Vagina (tissue), 2 donors: ENCODE measurements at places on chromosomes 7 and 10. TPM values are rescaled to one million over a fixed set of nuclear protein-coding genes. Genes with fewer than 3 reads are reported as not detected.

SYT15B gene
- total RNA-seq = 17.9 TPM

GRCh38 chr7:129315960-129316359 lies 91.1 kb downstream of the AHCYL2 start:
- no peak for DNase-seq

DNA sequence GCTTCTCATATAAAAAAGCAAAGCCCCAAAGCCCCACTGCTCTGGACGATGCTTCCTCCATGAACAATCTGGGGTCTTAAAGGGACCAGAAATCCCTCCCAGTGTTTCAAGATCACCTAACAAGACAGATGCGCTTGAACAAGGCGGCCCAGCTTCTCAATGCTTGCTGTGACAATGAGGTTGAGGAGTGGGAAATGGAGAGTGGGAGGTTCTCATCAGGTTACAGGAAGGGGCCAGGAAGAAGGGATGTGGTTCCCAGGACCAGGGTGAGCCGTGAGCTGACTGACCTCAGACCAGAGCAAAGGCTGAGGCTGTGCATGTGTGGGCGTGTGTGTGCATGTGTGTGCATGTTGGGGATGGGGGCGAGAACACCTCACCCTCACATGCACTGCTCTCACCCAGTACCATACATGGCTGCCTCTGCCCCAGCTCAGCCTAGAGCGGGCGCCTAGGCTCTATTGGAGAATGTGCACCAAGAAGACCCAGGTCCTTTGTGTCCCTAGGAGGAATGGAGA lies 220.8 kb upstream of the GPR26 start:
- no peak for DNase-seq

- DNase-seq = no peak
Observed at GRCh38 chr7:68571286-68571685, 1027.0 kb upstream of the AUTS2 start.

FAM204A gene
- total RNA-seq = 23.1 TPM

MEOX2 gene
- 1.7 TPM for total RNA-seq

DNA sequence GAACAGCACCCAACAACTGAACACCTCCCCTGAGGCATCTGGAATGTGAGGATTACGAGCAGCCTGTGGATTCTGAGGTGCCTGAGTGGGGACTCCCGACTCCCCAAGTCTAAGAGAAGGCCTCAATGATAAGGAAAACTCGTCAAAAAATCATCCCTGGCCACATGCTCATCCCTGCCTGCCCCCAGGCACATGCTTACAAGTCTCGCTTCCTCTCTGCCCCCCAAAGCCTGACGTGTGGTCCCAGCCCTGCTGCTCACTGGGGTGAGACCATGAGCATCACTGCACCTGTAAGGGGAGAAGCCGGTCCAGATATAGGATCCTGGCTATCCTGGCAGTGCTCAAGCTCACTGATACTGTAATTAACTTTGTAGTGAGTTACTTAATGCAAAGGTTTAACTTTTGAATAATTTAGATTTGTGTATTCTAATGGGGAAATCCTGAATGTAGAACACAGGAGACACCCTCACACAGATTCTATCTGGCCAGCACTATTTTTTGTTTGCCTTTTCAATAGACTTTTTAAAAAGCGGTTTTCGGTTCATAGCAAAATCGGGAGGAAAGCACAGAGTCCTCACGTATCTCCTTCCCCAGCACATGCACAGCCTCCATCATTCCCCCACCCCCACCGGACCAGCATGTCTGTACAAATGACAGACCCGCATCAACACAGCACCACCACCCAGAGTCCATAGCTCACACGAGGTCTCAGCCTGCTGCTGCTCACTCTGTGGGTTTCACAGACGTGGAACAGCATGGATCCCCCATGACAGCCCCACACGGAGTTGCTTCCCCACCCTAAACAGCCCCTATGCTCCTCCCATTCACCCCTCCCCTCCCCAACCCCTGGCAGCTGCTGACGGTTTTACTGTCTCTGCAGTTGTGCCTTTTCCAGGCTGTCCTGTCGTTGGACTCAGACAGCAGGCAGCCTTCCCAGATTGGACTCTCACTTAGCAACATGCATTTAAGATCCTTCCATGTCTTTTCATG lies 167.9 kb downstream of the DIP2C start:
- DNase-seq = no peak

DNA sequence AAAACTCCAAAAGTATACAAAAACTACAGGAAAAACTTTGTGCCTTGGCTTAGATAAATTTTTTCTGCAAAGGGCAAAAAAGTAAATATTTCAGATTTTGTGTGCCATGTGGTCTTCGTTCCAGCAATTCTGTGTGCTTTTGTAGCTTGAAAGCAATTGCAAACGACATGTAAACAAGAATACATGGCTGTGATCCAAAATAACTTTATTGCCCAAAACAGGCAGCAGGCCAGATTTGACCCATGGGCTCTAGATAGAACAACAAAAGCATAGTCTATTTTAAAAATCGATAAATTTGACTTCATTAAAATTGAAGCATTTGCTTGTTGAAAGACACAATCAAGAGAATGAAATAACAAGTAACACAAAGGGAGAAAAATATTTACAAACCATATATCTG lies 336.6 kb downstream of the HPSE2 start:
- no peak for DNase-seq

- DNase-seq = no peak
Observed at GRCh38 chr7:45983720-45984255, 62.7 kb upstream of the IGFBP3 start.

GRID1 gene
- total RNA-seq = 7.1 TPM

- no peak for DNase-seq
Observed at GRCh38 chr10:59143544-59143943, 32.9 kb upstream of the PHYHIPL start.

DNA sequence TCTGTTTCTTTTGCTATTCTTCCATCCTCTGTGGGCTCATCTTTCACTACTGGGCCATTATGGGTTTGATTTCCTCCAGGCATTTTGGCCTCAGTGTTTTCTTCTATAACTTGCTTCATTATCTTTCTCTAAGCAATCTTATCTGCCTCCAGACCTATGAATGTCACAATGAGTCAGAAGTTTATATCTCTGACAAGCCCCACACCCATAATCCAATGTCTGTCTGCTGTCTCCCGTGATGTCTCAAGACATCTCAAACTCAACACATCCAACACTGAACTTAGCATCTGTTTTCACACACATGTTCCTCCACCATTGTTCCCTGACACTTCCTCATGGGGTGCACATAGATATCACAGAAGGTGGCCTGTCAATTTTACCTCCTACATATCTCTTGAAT lies 46.7 kb upstream of the RHOBTB1 start:
- no peak for DNase-seq

- no peak for DNase-seq
Observed at GRCh38 chr10:112914288-112914952, 35.6 kb upstream of the TCF7L2 start.

PALD1 gene
- 6.9 TPM for total RNA-seq

NPSR1 gene
- not detected for total RNA-seq

DNA sequence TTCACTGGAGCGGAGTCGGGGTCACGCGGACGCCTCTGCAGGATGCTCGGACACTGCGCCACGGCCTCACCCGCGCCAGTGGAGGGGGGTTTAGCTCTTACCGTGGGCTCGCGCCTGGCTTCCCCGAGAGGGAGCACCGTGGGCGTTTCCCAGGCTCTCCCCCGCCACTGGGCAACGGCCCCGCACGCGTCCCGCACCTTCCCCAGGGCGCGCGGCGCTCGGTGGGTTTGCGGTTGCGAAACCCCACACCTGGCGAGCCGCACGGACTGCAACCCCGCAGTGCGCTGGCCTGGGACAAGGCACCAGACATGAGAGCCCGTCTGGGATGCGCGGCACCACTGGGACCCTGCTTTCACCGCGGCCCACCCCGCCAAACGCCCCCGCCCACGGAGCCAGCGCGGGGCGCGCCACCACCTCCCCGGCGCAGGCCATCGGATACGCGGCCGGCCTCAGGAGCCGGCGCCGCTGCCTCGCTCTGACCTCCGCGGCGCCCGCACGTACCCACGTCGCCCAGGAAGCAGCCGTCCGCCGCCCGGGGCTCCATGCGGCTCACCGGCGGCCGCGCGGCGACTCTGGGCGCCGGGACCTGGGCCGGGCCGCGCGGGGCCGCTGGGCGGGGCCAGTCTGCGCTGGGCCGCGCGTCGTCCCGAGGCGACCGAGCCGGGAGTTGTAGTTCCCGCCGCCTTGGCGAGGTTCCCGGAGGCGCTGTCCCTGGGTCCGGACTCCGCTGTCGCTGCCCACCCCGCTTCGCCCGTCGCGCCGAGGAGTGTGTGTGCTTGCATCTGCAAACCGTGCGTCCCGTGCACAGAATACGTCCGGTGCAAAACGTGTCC lies at the start of gene ASB13:
Gene ASB13 (minus strand): TSS at position 588 of the 833 bp plus-strand sequence. CDS start 44 bp downstream, at position 544.
- peak; percentile 76 for DNase-seq

DNA sequence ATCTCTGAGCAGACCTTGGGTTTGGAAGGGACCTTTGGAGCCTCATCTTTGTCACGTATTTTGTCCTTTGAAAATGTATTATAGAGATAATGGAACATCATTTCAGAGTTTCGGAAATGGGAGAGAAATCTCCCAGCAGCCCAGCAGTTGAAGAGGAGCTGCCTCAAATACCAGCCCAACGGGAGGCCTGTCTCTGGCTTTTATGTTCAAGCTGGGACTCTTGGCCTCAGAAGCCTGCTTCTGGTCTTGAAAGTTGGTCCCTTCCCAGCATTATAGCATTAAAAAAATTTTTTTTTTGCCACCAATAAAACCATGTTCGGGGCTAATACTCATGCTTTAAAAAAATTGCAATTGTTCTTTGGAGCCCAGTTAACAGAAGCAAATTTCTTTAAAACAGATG lies 73.4 kb upstream of the CTBP2 start:
- DNase-seq = no peak

DNA sequence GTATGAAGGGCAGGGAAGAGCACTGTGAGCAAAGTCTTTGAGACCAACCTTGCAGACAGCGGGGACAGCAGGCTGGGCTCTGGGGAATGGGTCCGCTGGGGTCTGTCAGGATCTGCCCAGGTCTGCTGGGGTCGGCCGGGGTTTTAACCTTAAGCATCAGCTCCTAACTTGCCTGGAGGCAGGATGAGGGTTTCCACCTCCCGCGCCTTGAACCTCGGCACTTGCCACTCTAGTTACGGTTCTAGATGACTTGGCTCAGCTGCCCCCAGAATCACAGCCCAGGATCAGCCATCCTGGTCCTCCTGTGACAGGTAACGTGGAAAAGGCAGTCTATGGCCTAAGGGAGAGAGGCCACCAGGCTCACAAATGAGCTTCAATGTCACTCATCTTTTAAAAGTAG lies 50.4 kb upstream of the CACUL1 start:
- no peak for DNase-seq

PLXDC2 gene
- total RNA-seq = 51.3 TPM
